ENCODE measurements at places on chromosomes 13 and 19. TPM values are rescaled to one million over a fixed set of nuclear protein-coding genes. Genes with fewer than 3 reads are reported as not detected.

Gene ZNF329
- total RNA-seq, result 11.4 TPM

Gene SMIM17
- 0.53 TPM for total RNA-seq

DNA sequence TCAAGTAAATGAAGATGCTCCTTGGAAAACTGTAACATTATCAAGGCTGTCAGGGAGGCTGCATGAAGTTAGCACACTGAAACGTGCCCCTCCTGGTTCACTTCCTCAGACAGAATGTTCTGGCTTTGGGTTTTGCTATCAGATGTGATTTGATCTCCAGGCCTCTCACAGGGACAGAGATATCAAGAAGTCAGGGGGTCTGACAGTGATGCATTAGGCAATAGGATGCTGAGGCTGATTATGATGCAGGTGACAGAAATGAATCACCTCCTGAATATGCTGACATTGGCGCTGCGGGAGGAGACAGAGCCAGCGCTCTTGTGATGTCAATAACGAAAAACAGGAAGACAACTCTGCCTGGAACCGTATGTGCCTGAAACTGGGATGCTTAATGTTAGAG, 278.5 kb downstream of the DCT start:
- H3K27me3 ChIP-seq, result no peaks in the 10 kb centered on the region
- no peak overlapping the region for H3K4me3 ChIP-seq
- H3K36me3 ChIP-seq, result no peaks in the 10 kb centered on the region
- no peak for DNase-seq
- H3K27ac ChIP-seq, result no peak overlapping the region
- H3K4me1 ChIP-seq, result no peaks in the 10 kb centered on the region

GRCh38 chr13:25529425-25529824, 157.7 kb downstream of the ATP8A2 start:
- no peak for DNase-seq
- H3K27ac ChIP-seq, result no peak overlapping the region
- no peaks in the 10 kb centered on the region for H3K4me1 ChIP-seq
- H3K27me3 ChIP-seq, result no peaks in the 10 kb centered on the region

DNA sequence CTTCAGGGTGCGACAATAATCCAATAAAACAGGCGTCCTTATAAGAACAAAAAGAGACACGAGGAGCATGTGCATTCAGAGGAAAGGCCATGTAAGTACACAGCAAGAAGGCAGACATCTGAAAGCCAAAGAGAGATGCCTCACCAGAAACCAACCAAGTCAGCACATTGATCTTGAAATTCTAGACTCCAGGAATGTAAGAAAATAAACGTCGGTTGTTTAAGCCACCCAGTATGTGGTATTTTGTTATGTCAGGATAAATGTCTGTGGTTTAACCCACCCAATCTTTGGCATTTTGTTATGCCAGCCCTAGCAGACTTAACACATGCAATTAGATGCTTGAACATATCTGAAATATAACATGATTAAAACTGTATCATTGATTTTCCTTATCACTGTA, 452.0 kb downstream of the SLITRK6 start:
- no peaks in the 10 kb centered on the region for H3K36me3 ChIP-seq
- no peak for DNase-seq
- H3K4me3 ChIP-seq, result no peak overlapping the region
- H3K4me1 ChIP-seq, result no peaks in the 10 kb centered on the region
- H3K27ac ChIP-seq, result no peak overlapping the region

DNA sequence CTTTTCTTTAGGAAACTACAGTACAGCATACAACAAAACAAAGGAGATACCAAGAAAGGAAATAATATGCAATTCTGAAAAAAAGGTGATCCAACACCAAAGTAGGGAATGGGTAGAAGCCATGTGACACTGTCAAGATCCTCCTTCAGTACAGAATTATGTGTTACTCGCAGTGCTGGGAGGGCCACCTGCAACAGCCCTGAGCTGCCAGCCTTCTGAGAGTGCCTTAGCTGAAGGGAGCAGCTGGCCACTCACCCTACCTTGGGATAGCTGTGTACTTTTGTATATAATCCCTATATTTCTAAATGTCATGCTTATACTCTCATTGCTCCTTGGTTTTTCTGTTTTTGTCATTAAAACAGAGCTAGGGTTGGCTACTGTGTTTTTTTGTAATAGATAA, 1518.2 kb upstream of the PCDH20 start:
- no peaks in the 10 kb centered on the region for H3K36me3 ChIP-seq
- no peaks in the 10 kb centered on the region for H3K27me3 ChIP-seq
- no peak for DNase-seq

GRCh38 chr13:77853703-77854102, 64.9 kb downstream of the EDNRB start:
- H3K27me3 ChIP-seq, result no peaks in the 10 kb centered on the region
- H3K36me3 ChIP-seq, result no peaks in the 10 kb centered on the region
- no peak overlapping the region for H3K27ac ChIP-seq
- H3K4me3 ChIP-seq, result no peak overlapping the region
